ENCODE measurements at places on chromosomes 1 and 21.

DNA sequence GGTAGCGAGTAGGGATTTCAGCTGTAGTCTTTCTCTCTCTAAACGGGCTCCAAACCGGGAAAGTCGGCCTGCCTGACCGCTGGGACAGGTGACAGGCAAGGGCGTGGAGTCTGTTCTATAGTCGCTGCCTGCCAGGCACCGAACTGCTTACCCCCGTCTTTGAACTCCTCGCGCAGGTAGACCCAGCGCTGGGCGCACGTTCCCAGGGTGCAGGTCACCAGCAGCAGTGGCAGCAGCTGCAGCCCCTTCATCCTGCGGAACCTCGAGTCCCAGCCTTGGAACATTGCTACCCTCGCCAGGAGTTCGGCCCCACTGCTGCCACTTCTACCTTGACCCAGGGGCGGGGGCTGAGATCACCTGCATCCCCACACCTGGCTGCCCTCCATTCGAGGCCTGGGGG lies 22.2 kb upstream of the OSBPL9 start:
- no peak for DNase-seq

DNA sequence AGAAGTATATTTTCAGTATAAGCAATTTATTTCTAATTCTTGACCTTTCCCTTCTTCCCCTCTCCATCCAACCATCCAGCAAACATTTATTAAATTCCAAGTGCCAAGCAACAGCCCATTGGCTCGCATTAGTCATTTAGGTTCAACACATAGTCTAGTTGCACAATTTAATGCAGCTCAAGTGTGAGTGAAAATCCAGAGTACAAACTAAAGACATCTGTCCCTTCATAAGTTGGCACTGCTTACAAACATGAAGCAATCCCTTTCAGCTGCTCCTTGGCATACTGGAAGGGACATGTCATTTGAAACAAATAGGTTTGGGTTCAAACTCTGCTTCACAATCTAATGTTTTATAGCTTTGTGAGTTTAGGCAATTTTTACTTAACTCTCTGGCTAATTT lies 10.7 kb downstream of the CASQ2 start:
- no peak for DNase-seq

GRCh38 chr1:168468042-168468809 lies 75.6 kb downstream of the XCL2 start:
- DNase-seq, result no peak

GRCh38 chr1:46020010-46020409 lies 112.4 kb downstream of the PIK3R3 start:
- no peak for DNase-seq

DNA sequence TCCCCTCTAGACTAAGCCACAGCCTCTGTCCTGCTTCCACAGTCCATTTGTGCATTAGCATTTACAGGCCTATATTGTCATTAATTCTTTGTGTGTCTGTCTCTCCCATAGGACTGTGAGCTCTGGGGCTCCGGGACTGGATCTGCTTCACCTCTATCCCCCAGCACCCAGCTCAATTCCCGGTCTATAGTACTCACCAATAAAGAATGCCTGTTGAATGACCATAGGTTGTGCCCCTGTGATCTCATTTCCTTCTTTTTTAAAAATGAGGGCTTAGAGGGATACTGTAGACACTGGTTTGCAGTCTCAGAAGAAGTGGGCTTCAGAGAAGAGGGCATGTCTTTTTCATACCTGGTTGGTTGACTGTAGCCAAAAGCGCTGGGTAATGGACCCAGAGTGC lies 8.8 kb upstream of the POU3F1 start:
- no peak for DNase-seq

DNA sequence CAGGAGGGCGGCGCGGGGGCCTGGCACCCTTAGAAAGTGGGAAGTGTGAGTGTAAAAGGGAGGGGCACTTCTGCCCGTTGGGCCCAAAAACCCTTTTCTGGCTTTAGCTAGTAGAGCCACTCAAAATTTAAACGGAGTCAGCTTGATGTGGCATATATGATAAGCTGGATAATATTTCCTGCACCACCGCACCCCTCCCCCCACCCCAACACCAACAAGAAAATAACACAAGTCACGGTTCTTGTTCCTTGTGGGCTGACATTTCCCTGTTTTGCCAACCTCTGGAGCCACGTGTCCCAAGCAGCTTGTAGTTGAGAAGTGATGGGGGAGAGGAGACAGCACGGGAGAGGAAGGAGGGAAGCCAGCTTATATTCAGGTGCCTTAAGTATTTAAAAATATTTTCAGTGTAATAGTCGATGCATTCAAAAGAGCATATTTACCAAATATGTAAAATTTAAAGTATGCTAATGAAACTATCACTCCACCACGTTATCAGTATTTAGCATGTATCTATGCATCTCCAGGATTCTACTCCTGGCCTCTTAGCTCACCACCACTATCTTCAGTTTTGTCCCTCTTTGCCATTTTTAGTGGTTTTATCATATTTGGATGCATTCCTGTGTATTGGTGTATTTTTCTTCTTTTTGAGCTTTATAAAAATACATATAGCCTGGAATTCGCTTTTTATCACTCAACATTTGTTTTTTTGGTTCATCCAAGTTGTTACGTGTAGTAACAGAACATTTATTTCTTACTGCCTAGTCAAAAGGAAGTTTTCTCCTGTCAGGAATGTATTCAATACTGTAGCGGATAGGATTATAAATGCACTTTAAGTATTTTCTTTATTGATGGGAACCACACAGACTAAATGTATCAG lies 773 bp upstream of the DDX59 start:
- no peak for DNase-seq

GRCh38 chr1:2986549-2987305 lies 34.5 kb upstream of the ACTRT2 start:
- DNase-seq, result no peak

GRCh38 chr21:38997051-38997842 lies 186.0 kb downstream of the PSMG1 start:
- no peak for DNase-seq

DNA sequence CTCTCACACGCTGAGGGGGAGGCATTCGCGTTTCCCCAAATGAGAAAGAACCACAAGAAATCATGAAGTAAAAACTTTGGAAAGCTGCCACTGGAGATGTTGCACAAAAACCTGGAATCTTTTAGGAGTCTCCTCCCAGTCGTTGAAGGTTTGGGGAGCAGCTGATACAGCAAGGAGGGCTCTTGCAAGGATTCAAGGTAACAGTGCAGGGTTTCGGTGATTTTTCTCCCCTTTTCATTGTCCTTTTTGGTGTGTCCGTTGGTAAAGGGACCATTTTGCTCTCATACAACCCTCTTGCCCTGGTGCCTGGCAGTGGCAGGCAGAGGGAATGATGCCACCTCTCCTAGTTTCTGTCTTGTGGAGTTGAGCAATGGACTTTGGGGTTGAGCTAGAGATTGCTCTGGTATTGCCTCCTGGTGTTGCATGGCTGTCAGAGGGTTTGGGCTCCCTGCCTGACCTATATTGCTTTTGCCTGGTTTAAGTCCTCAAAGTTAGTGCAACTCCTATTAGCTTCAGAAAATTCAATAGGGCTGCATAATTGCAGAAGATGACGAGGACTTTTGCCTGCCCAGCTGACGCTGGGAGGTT lies 872 bp downstream of the BRINP2 start:
- DNase-seq, result no peak

DNA sequence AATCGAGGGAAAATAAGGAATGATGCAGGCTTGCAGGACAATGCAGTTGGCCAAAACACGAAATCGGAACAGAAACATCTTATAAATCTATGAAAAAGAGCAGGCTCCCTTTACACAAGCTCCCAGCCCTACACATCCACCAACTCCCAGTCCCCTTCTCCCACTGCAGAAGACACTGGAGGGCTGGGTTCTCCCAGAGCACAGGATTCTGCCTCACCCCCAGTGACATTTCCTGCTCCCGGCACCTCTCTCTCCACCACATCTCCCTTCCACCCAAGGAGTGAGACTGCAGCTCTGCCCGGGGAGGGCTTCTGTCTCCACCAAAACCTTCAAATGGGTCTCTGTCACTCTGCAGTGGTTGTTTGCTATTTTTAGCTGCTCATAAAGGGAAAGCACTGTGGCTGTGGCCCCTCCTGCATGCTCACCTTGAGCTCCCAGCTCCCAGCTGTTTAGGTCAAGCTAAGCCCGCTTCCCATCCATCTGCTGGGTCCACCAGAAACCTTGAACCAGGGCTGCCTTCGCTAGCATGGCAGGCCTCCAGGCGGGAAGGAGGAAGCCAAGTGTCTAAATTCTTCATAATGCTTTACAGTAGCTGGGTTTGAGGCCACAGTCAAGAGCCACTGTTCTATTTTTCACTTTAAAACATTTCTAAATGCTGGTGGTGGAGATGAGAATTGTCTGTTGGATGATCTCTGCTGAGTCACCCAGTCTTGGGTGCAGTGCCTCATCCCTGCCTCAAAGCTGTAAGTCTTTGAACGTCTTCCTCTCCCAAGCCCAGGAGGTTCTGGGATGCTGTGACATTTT lies 3.3 kb upstream of the C2CD2 start:
- no peak for DNase-seq

- no peak for DNase-seq
These were observed 62.4 kb upstream of the WNT4 start for GRCh38 chr1:22204989-22205913.

DNA sequence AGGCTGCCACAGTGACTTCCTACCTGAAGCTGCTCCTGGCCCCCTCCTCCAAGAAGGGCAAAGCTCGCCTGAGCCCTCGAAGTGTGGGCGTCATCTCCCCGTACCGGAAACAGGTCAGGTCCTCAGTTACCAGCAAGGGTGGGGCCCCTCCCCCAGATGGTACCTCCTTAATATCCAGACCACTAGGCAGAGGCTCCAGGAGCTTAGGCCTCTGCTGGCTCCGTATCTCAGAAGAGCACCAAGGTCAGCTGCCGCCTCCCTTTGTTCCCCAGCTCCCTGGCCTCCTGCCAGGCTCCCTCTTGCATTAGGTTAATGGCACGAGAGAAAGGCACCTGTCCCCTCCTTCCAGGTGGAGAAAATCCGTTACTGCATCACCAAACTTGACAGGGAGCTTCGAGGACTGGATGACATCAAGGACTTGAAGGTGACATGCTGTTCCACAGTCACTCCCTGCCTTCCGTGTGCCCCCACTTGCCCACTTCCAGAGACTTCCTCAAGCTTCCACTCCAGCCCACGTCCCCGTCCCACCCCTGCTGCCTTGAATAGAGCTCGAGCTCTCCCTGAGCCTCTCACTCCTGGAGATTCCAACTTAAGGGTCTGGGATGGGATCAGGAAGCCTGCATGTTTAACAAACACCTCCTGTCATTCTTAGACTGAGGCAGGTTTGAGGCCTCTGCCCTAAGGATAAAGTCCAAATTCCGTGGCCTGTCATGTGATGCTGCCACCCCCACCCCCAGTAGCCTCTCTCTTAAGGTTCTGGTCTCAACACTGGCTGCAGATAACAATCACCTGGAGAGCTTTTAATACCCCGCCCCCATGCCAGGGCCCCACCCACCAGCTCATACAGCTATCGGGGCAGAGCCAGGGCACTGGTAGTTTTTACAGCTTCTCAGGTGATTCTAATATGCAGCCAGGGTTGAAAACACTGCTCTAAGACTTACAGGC lies 8.3 kb downstream of the RHOC start:
- no peak for DNase-seq

DNA sequence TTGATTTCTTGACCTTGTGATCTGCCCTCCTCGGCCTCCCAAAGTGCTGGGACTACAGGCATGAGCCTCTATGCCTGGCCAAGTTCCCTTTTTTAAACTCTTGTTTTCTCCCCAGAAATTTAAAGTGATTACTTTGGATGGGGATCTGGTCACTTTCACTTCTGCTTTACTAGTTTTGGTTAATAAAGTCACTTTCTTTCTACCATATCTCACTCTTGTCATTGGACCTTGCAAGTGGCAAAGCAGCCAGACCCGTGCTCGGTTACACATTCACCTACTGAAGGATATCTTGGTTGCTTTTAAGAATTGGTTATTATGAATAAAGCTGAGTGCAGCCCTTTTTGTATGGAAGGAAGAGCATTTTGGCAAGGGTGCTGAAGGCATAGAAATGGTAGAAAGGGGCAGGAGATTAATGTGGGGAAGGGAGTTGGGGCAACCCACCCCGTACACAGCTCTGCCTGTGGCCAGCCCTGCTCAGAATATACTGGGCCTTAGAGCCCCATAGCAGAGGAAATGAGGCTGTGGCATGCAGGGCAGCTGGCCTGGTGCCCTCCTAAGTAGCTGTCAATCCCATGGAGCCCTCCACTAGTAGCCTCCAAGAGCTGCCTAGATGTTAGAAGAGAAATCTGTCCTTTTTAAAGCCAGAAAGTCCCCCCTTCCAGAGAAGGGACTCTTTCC lies 40.7 kb downstream of the CD2 start:
- no peak for DNase-seq

DNA sequence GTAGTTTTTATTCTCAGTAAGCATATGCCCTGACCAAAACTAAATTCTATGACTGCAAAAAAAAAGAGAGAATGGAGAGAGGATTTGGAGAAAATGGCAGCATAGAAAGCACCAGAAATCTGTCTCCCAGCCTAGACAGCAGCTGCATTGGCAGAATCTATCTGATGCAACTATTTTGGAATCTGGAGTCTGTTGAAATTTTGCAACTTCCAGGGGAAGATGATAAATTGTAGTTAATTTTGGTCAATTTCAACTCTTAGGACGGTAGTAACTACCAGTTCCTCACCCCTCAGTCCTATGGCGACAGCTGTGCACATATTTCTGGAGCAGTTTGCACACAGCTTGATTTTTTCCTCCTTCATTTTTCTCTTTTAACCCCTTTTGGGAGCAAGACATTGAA lies 10.9 kb downstream of the EXO5 start:
- DNase-seq, result no peak

- no peak for DNase-seq
These were observed 13.3 kb downstream of the MFAP2 start for GRCh38 chr1:16967095-16967575.

- no peak for DNase-seq
These were observed 55.9 kb downstream of the PPP2R5A start for GRCh38 chr1:212341090-212341489.

All from activated CD4-positive, alpha-beta T cell treated with anti-CD3 and anti-CD28 coated beads for 1 hour (primary cell).